IPS DF 6.9 (cell line): ENCODE measurements at places on chromosomes 12 and 14.

DNA sequence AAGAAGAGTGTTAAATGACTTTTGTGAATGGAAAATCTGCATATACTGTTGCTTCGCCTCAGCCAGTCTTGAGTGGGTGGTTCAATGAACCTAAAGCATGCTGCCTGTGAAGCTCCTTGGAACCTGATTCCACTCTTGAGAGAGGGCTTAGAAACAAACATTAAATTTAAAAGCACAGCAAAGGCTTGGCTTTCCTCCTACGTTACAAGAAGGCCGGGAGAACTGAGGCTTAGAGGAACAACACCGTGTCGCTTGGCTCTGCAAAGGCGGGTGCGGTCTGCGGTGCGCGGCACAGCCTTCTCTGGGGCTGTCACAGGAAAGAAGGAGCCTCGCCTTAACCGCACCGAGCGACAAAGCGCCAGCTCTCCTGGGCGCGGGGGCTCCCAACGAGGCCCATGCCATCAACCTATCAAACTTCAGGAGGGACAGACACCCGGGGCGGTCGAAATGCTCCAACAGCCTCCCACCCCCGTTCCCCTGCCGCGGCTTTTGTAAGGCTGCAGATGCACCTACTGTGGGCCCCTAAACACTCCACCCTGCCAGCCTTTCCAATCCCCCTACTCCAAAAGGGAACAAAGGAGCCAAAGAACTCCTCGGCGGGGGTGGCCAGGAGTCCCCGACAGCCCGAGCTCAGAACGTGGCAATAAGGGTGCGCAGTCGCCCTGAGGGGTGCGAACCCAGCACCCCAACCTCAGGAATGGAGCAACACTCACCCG, 729 bp downstream of the OSBPL8 start:
- no peak for DNase-seq

DNA sequence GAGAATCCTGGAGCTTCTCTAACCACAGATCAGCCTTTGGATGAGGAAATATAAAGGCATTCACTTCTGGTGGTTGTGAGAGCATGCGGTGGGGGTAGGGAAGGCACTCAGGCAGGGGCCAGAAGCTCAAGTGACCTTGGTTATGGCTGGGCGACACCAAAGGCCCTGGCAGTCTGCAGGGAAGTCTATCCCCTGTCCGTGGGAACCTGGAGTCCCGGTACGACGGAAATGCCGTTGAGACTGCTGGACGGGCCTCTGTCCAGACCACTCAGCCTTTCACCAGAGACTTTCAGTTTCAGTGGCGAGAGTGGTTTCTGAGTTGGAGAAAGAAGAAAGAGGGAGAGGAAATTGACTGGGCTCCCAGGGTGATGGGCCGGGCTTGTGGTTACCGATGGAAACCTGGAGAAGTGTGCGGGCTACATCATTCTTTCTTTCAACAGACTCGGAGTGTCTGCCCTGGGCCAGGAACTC, 20.9 kb downstream of the ISCA2 start:
- DNase-seq: no peak

DNA sequence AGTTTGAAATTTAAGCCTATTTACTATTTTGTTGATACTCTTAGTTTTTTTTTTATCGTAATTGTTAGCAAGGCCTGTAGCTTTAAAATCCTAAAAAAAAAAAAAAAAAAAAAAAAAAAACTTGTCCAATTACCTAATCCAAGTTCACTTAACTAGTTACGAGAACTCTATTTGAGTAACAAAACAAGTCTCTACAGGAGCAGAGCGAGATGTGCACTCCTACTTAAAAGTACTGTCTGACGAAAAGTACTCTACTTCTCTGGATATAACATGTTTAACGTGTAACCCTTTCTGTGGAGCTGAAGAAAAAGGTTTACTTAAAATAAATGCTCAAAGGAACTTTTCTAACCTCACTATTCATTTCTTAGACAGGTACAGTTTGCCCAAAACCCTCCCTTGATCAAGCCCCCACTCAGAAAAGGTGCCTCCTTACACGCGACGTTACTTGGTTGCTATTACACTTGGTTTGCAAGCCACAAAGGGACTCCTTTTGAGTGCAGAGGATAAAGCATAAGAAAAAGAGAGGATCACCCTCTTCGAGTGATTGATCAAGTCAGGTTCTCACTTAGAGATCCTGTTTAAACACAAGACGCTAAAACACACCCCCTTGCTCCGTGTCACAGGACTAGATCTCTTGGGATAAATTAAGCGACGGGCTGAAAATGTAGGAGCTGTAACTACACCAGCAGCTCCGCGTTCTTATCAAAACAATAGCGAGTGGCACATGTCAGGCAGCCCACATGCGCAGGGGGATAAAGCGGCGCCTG, 2.2 kb downstream of the BAZ1A start:
- no peak for DNase-seq

GRCh38 chr12:88628856-88629509, 48.7 kb upstream of the KITLG start:
- DNase-seq: no peak

GRCh38 chr14:95911456-95911855, 34.8 kb downstream of the TUNAR start:
- DNase-seq: no peak

DNA sequence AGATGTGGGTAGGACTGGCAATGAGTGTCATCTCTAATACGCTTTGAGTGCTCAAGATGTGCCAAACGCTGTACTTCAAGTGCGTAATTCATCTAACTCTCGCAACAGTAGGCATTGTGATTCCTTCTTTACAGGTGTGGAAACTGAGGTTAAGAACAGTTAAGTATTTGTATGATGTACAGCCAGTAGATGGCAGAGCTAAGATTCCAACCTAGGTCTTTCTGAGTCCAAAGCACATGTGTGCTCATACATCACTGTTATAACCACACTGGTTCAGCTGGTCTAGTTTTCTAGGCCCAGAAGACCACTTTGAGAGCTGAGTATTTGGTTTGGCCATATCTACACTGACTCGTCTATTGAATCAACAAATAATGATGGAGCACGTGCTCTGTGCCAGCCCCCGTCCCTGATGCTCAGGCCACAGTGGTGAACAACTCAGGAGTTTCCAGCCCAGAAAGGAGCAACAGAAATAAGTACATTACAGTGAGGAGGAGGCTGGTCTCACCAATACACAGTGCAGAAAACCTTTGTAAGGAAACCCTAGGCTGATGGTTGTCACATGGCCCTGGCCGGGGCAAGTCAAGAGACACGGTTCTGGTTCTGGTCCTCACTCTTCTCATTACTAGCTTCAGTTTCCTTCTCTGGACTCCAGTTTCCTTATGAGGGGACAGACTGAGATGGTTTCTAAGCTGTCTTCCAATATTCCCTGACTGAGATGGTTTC, 69.3 kb upstream of the SCN8A start:
- DNase-seq: no peak

GRCh38 chr12:119208626-119209061, 29.9 kb downstream of the HSPB8 start:
- DNase-seq: no peak

- DNase-seq: no peak
Observed at GRCh38 chr14:33511851-33512640, 438.8 kb downstream of the EGLN3 start.

- DNase-seq: no peak
Observed at GRCh38 chr14:76708028-76708427, 53.2 kb upstream of the VASH1 start.

GRCh38 chr14:36942522-36943245, 229.7 kb downstream of the SLC25A21 start:
- DNase-seq: no peak

- DNase-seq: no peak
Observed at GRCh38 chr14:51628238-51628637, 23.5 kb upstream of the FRMD6 start.

DNA sequence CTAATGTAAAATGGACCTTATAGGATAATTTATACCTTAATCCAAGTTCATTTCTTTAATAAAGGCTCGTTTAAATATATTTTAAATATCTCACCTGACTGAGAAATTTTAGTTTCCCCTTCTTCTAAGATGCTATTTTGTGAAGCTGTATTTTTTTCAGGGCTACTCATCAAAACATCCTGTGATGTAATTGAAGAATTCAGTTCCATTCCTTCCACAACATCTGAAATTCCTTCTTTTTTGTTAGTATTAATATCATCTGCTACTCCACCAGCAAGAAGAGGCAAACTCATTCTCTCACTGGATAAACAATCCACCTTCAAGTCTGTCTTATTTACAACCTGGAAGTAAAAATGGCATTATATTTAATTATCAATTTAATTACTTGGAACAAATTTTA, 22.5 kb downstream of the LGALS3 start:
- DNase-seq: no peak

- DNase-seq: no peak
Observed at GRCh38 chr12:89493670-89494302, 30.8 kb downstream of the GALNT4 start.

- no peak for DNase-seq
Observed at GRCh38 chr14:94045101-94045500, 19.0 kb downstream of the OTUB2 start.
